ENCODE measurements at places on chromosomes 4 and X.

- H3K27ac ChIP-seq, result no peak overlapping the region
- no peaks in the 10 kb centered on the region for H3K27me3 ChIP-seq
- H3K36me3 ChIP-seq, result peaks cover 48% of the 10 kb centered on the region
- DNase-seq, result no peak
These were observed 121.7 kb downstream of the PDS5A start for GRCh38 chr4:39855909-39856512.

- peaks cover 10% of the 10 kb centered on the region for H3K4me1 ChIP-seq
- H3K27me3 ChIP-seq, result no peaks in the 10 kb centered on the region
- H3K36me3 ChIP-seq, result no peaks in the 10 kb centered on the region
- no peak for DNase-seq
These were observed 47.0 kb downstream of the STX18 start for GRCh38 chr4:4494882-4495281.

DNA sequence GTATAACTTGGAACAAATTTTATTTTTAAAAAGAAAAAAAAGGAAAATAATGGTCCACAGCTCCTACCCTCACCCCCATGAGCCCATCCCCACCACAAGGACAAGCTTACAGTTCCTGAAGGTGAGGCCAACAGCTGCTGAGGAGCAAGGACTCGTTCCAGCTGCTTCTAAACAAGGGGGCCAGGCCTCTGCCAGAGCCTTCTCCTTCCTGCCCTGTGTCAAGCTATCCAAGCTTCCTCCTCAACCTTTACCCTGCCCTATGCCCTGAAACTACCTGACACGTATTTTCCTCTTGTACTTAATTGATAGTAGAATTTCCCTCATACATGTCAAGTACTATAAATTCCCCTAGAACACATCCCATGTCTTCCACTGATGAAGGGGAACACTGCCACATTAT, 8.8 kb downstream of the SH3D19 start:
- no peak for DNase-seq
- no peaks in the 10 kb centered on the region for H3K36me3 ChIP-seq
- no peaks in the 10 kb centered on the region for H3K27me3 ChIP-seq
- H3K27ac ChIP-seq, result no peak overlapping the region
- H3K4me1 ChIP-seq, result peaks cover 32% of the 10 kb centered on the region

DNA sequence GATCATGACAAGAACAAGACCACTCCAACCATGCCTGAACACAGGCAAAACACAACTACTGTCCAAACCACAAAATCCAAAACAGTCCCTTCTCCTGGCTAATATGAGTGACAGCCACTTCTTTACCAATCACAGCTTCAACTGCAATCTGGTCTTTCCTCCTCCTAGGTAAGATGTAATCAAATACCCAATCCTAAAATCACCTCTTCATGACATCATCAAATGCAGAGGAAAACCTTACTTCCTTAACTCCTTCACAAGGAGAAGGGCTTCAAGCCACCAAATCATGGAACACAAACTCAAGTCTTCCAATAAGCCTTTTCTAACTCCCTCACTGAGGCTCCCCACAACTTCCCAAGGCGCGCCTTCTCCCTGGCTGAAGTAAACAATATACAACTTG, 4.4 kb upstream of the MSL3 start:
- H3K27ac ChIP-seq, result no peak overlapping the region
- H3K27me3 ChIP-seq, result no peaks in the 10 kb centered on the region
- H3K4me1 ChIP-seq, result peaks cover 6% of the 10 kb centered on the region
- H3K4me3 ChIP-seq, result no peak overlapping the region
- no peaks in the 10 kb centered on the region for H3K36me3 ChIP-seq
- no peak for DNase-seq

- H3K4me1 ChIP-seq, result no peaks in the 10 kb centered on the region
- no peaks in the 10 kb centered on the region for H3K36me3 ChIP-seq
- H3K27ac ChIP-seq, result no peak overlapping the region
- H3K27me3 ChIP-seq, result no peaks in the 10 kb centered on the region
- DNase-seq, result no peak
These were observed 88.2 kb upstream of the CAMK2D start for GRCh38 chr4:113849771-113850170.

DNA sequence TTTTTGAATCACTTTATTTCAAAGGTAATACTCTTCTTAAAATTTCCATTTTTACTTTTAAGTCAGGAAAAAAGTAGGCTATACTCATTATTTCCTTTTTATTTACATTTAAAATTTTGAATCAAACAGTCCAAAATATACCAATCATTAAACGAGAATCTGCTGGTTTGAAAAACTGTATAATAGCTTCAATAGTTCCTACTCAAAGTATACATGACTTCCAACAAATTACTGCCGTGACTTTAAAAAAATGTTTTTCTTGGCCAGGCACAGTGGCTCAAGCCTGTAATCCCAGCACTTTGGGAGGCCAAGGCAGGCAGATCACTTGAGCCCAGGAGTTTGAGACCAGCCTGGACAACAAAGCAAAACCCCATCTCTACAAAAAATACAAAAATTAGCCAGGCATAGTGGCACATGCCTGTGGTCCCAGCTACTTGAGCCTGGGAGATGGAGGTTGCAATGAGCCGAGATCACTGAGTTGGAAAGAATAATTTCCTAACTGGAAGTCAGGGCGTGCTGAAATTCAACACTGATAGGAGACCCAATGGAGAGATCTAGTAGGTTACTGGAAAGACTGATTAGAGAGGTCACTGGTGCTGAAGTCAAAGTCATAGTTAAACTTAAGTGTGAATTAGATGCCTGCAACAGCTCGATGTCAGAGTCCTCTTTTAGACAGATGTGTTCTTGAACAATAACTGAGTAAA, 9.0 kb downstream of the KLHL8 start:
- H3K4me1 ChIP-seq, result peaks cover 12% of the 10 kb centered on the region
- H3K4me3 ChIP-seq, result no peak overlapping the region
- H3K27ac ChIP-seq, result no peak overlapping the region
- H3K27me3 ChIP-seq, result no peaks in the 10 kb centered on the region

DNA sequence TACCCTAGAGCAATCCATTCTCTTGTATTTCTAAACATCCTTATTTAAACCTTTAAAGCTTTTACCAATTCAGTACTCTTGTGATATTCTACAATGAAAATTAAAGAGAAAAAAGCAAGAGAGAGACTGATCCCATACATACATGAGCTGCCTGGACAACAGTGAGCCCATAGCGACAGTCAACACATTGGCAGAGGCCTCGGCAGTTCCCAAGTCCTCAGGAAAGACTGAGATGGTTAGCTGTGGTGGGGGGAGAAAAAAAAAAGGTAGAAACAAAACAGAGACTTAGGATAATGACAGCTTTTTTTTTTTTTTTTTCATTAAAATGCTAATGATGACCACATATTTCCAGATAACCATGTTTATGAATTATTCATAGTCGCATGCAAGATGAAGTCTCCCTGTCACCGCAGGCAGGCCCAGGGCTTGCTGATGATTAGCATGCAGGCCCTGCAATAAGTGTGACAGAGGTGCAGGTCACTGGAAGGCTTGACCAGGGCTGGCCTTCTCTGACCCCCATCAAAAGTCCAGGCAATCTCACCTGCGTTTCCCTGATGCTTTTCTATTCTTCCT, 148.8 kb downstream of the APBB2 start:
- no peak overlapping the region for H3K27ac ChIP-seq
- peaks cover 22% of the 10 kb centered on the region for H3K4me1 ChIP-seq
- no peak overlapping the region for H3K4me3 ChIP-seq
- H3K27me3 ChIP-seq, result no peaks in the 10 kb centered on the region

- no peaks in the 10 kb centered on the region for H3K4me1 ChIP-seq
- DNase-seq, result no peak
- no peak overlapping the region for H3K27ac ChIP-seq
- H3K4me3 ChIP-seq, result no peak overlapping the region
These were observed 161.3 kb downstream of the RTL9 start for GRCh38 chrX:110519906-110520452.

GRCh38 chrX:134631426-134632346, 26.6 kb downstream of the PLAC1 start:
- DNase-seq, result no peak
- no peaks in the 10 kb centered on the region for H3K4me1 ChIP-seq
- no peak overlapping the region for H3K4me3 ChIP-seq
- H3K27me3 ChIP-seq, result no peaks in the 10 kb centered on the region
- H3K36me3 ChIP-seq, result no peaks in the 10 kb centered on the region
- H3K27ac ChIP-seq, result no peak overlapping the region

GRCh38 chr4:164768516-164768915, 14.6 kb downstream of the SMIM31 start:
- no peaks in the 10 kb centered on the region for H3K27me3 ChIP-seq
- no peak overlapping the region for H3K27ac ChIP-seq
- no peak overlapping the region for H3K4me3 ChIP-seq
- no peaks in the 10 kb centered on the region for H3K36me3 ChIP-seq
- no peak for DNase-seq
- no peaks in the 10 kb centered on the region for H3K4me1 ChIP-seq

DNA sequence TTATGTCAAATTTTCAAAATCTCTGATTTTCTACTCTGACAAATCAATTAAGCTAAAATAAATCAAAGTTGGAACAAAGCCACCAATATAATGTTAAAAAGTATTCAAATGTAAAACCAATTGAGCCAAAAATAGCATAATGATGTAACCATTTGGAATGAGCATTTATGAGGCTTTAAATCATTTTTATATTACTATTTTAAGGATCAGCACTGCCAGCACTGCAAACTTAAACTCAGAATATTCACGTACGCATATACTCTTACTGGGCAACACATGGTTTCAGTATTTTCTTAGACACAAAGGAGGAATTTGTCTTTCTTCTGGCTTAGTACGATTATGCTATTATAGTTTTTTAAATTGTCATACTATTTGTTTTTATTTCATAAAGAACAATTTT, 52.2 kb downstream of the AFAP1 start:
- H3K4me1 ChIP-seq, result peaks cover 18% of the 10 kb centered on the region
- H3K27ac ChIP-seq, result no peak overlapping the region
- no peaks in the 10 kb centered on the region for H3K36me3 ChIP-seq
- H3K27me3 ChIP-seq, result no peaks in the 10 kb centered on the region
- H3K4me3 ChIP-seq, result no peak overlapping the region

DNA sequence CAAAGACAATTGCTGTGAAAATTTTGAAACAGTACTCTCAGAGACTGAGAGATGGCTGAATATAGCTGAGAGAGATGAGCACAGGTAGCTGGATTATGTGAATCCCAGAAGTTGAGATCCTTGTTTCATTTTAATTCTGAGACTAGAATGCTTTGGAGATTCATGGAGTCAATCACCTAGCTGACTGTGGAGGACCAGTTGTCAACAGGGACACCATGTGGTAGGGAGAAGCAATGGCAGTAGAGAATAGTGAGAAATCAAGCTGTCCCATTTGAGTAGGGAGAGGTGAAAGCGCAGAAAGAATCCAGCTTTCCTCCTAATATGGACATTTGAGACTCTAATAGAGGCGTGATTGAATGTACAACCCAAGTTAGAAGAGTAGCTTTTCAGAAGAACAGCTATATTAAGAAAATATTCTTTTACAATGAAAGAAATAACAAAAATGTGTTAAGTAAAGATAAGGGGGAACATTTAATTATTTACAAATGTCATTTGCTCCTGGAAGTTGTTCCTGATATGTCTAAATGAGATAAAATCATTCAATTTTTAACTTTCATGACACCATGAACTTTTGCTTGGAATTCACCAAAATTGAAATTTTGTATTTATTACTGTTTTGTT, 30.3 kb upstream of the GLRB start:
- no peaks in the 10 kb centered on the region for H3K4me1 ChIP-seq
- DNase-seq, result no peak
- no peak overlapping the region for H3K27ac ChIP-seq
- no peak overlapping the region for H3K4me3 ChIP-seq
- no peaks in the 10 kb centered on the region for H3K36me3 ChIP-seq

DNA sequence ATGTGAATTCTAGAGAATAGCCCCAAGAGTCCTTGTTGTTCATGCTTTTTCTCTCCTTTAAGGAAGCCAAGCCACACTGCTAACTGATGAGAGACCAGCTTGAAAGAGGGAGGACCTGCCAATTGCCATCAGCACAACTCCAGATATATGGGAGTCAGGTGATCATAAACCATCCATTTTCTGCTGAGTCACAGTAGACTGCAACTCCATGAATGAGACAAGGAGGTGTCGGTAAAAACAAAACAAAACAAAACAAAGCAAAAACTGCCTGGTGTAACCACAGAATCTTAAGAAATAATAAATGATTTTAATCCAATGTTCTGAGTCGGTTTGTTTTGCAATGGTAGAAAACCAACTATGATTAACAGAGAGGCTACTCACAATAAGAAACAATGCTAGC, 837.3 kb downstream of the PCDH7 start:
- no peaks in the 10 kb centered on the region for H3K36me3 ChIP-seq
- no peak overlapping the region for H3K27ac ChIP-seq
- H3K4me1 ChIP-seq, result no peaks in the 10 kb centered on the region
- DNase-seq, result no peak
- H3K4me3 ChIP-seq, result no peak overlapping the region
- H3K27me3 ChIP-seq, result no peaks in the 10 kb centered on the region

DNA sequence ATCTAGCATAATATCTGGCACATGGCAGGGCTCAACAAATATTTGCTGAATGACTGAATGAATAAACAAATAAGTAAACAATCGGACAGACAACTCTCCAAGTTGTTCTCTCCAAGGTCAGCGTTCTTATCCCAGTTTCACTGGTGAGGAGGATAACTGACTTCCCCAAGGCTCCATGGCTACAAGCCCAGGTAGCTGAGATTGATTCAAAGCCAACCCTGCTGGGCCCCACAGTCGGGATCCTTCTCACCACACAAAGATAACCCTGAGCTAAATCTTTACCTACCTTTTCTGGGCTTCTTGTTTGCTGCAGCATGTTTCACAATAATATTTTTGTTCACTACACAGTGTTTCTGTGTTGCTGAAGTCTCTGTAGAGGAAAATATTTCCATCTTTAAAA, 54.9 kb downstream of the USP46 start:
- peaks cover 55% of the 10 kb centered on the region for H3K36me3 ChIP-seq
- no peak overlapping the region for H3K27ac ChIP-seq
- H3K27me3 ChIP-seq, result no peaks in the 10 kb centered on the region
- no peak overlapping the region for H3K4me3 ChIP-seq

GRCh38 chr4:82626251-82626868, 64.6 kb upstream of the TMEM150C start:
- peaks cover 3% of the 10 kb centered on the region for H3K4me1 ChIP-seq
- H3K27me3 ChIP-seq, result no peaks in the 10 kb centered on the region
- DNase-seq, result no peak
- no peak overlapping the region for H3K4me3 ChIP-seq

DNA sequence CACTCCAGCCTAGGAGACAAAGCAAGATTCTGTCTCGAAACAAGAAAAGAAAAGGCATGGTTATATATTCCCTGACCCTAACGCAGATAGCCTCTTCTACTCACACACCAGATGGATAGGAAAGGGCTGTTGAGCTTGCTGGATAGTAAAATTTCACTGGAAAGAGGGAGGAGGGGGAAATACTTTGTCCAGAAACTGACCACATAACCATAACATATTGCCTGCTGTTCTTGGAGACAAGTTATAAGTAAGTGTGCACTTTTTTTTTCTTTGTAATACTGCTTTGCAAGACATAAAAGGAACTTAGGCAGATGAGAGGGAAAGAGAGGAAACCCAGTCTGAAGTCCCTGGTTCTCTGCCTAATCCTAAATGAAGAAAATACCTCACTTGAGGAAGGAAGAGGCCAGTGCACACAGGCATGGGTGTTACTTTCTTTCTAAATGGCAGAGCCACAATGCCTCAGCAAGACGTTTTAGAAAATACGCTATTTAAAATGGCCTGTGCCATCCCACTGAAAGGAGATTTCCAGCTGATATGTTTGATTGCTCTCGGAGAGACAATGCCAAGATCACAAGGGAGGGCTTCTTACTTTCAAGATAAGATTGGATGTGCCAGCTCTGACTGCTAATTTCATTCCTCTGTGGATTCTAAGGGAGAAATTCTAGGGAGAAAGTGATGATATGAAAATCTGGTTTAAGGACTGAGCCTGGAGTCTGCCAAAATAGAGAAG, 140.6 kb downstream of the DCTD start:
- DNase-seq, result no peak
- H3K27ac ChIP-seq, result no peak overlapping the region
- H3K4me3 ChIP-seq, result no peak overlapping the region
- no peaks in the 10 kb centered on the region for H3K27me3 ChIP-seq
